ENCODE measurements at places on chromosomes 7 and 10.

DNA sequence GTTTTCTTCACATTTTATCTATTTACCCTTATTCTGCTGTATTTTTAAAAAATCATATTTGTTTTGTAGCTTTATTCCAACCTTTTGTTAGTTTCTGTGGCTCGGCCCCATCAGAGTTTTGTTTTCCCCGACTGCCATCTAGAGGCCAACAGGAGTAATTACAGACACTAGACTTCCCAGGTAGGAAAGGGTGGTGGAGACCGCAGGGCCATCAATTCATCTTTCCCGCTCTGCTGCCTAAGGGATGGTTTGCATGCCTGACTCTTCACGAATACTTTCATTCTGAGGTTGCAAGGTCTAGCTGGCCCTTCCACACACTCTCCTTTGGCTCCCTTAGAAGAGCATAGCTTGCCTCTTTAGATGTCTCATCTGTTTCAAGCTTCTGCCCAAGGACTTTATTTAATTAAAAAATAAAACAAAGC is 38.3 kb downstream of the LYZL2 start:
- DNase-seq = no peak

GRCh38 chr10:66218981-66219587 is 706.8 kb upstream of the LRRTM3 start:
- no peak for DNase-seq

DNA sequence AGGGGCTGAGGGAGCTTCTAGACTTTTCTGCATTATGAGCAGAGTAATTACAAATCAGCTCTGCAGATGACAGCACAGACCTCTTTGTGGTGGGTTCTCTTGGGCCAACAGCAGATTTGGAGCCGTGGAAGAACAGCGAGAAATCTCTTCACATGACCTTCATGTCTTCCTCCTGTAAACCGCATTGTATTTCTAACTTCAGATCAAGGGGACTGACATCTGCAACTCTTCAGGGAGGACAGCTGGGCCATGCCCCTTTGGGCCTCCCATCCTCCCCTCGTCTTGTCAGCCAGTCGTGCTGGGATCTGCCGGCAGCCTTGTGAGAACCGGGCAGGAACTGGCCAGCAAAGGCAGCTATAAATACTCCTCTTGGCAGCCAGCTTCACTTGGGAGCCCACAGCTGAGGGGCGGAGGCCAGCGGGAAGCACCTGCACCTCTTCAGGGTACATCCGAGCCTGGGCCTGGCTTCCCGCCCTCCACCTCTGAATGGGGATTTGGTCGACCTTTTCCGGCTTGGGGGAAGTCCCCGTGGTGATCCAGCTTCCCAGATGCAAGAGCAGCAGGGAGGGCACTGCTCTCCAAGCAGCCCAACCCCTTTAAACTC is 54.7 kb downstream of the STEAP1B start:
- peak; percentile 21 for DNase-seq

- no peak for DNase-seq
Observed at GRCh38 chr10:62562101-62562500, 187.9 kb downstream of the ZNF365 start.
